ENCODE measurements at places on chromosomes 11 and 22. TPM values are rescaled to one million over a fixed set of nuclear protein-coding genes. Genes with fewer than 3 reads are reported as not detected.
A peak's percentile ranks its signal among the peaks of the same experiment; 100 is the strongest.

DNA sequence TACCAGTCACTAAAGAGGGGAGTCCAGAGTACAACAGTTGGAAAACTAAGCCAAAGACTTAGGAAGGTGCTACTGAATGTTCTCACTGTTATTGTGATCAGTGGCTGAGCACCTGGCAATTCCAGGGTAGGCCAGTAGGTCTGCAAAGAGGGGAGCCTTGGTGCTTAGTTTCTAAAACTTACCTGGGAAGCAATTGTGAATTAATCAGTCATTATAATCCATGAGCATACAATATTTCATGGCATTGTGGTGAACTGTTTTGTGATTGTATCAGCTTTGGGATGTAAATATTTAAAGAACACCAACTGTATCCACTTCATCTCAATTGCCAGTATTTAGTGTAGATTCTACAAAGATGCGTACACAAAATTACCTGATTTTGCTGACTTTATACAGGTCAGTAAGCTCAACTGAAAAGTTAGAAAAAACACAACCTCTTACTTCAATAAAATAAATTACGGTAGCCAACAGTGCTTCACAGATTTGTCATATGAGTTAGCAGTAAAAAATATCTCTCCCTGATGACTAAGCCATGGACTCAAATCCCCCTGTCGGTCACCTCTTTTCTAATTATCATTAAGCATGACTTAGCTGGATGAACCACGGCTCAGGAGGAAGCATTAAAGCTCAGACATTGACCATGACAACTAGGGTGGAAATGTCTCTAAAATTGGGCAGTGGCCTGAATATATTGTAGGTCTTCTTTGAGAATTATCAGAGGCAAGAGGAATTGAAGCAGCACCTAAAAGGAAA is 30.8 kb upstream of the SORL1 start:
- no peak for DNase-seq

DNA sequence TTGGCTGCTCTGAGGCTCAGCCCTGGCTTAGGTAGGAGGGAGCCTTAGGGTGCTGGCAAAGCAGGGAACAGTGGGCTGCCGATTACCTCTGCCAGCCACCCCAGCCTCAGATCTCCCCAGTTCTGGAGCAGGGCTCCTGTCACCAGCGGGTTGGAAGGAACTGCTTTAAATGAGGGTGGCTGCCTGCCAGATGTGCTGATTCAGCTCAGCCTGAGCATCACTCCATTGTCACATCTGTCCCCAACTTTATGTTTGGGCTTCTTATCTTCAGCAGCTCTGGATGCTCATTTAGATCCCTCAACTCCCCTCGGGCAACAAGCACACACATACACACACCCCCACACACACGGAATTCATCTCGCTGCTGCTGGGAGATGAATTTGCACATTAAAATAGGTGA is 16.9 kb upstream of the ANKK1 start:
- DNase-seq = no peak

DNA sequence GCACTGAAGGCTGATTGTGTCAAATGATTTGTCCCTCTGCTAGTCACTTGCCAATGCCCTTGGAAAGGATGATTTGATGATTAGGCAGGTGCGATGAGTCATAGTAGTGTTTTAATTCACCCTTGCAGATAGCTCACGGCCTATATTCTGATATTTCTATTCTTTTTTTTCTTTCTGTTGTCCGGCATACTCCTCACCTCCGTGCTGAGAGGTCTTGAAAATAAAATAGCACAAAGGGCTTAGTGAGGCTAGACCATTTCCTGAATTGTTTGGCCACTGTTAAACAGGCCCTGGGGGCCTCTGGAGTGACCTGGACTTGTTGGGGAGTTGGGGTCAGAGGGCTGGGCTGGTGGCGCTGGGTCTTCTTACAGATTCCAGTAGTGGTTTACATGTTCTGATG is 99.8 kb downstream of the ZBTB16 start:
- DNase-seq = no peak

GRCh38 chr11:828506-829175 is 922 bp downstream of the CRACR2B start:
- DNase-seq = no peak

- DNase-seq = no peak
These were observed 1053.8 kb downstream of the LRRC4C start for GRCh38 chr11:40405614-40406013.

DNA sequence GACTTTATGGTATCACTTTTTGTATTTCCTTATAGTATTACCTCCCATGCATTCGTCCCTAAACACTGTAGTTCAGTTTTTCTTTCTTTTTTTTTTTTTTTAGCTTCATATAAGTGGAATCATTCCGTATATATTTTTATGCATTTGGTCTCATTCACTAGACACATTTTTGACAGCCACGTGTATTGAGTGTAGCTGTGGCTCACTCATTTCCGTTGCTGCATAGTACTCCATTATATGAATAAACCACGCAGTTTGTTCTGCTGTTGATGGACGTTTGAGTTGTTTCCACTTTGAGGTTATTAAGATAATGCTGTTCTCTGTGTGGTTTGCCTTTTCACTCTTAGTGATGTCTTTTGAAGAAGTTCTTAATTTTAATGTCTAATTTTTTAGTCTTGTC is 8.4 kb downstream of the APLP2 start:
- no peak for DNase-seq

DNA sequence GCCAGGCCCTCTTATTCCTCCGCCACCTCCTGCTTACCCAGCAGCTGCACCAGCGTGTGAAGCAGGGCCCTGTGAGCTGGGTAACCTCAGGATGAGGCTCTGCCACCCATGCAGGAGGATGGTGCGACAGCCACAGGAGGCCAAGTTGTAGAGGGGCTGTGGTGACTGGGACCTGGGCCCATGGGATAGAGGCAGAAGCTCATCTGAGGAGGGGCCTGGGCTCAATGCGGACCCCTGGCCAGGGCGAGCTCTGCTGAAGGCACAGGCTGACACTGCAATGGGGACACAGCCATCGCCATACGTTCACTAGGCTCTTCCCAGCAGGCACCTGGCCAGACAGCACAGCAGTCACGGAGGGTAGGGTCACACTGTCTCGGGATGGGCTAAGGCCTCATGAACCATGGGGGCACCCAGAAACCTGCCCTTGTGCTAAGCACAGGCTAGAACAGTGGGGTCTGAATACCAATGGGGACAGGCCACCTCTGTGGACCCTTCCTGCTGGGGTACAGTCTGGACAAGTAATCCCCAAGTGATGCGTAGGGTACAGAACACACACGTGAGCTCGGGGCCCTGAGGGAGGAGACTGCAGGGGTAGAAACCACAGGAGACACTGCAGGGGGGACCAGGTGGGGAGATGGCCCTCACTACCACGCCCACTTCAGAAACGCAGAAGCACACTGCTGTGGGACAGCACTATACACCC is 35.3 kb downstream of the GNB1L start:
- no peak for DNase-seq

DNA sequence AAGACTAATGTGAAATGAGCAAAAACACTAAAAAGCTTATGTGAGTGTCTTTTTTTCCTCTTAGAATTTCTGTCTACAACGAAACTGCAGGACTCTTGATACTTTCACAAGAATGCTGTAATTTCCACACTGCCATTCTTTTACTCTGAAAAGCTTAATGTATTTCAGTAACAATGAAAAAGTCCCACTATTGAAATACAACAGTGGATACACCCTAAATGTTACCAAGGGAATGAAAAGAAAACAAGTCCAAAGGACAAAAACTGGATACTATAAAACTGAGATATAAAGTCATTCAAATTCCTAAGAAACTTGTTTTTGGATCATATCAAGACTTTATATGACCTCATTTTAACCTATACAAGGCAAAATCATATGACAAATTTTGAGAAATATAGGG is 77.4 kb downstream of the SOX6 start:
- no peak for DNase-seq

- peak; percentile 94 for DNase-seq
These were observed 16.4 kb upstream of the WDR74 start for GRCh38 chr11:62855571-62856332.

DNA sequence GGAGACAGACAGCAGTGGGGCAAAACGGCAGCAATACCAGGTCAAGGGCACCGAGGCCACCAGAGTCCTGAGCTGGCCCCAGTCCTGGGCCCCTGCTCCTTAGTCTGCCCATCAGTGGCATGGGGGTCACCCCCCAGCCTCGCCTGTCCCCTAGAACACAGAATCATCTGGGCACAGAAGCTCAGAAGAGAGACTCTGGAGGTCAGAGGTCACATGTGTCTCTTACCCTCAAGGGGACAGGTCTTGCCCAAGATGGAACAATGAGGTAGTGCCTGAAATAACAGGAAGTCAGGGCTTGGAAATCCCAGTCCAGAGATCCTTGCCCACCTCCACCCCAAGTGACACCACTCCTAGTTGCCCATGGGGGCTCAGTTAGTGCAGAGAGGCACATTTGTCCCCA is 20.6 kb downstream of the PDE2A start:
- DNase-seq = no peak

- no peak for DNase-seq
These were observed 7.9 kb upstream of the TPP1 start for GRCh38 chr11:6626971-6627761.

DNA sequence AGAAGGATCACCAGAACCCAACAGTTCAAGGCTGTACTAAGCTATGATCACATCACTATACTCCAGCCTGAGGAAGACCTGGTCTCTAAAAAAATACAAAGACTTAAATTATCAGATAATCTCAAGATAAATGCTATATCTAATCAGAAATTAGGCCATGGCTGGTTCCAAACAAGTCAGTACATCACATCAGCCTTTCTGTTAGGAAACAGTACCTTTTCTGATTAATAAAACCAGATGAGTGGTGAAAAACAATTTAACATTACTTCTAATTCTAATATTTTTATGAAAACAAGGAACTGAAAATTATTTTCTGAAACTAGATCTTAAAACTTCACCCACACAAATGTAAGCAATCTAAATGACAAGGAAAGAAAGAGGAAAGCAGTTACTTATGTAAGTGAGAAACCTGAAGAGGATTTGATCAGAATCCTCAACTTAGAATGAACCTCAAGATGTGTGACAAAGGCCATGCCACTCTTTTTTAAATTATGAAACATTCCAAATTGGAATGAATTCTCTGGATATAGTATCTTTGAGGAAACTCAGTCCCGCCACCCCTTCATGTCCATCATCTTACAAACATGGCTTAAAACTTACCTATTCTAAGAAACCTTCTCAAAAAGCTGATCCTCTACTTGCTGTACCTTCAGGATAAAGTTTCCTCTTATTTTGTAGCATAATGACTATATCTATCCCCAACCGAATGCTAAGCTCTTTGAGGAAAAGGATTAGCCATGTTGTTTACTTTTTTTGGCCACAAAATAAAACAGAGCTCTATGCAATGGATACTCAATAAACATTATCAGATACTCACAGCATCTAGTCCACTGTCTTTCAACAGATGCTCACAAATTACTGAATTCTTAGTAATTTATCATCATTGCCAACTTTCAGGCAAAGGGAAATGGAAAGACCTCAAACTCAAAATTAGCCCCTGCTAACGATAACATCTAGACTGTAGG is 132.0 kb downstream of the MRTFA start:
- no peak for DNase-seq

APOL1 gene
- total RNA-seq = 34.3 TPM

ST3GAL4 gene
- 11.0 TPM for total RNA-seq

FGF19 gene
- not detected for total RNA-seq

MYO7A gene
- 0.31 TPM for total RNA-seq

CBLIF gene
- total RNA-seq = not detected

CD3G gene
- total RNA-seq = 167 TPM

CDKN1C gene
- total RNA-seq = 1.1 TPM

TREH gene
- not detected for total RNA-seq

RDX gene
- total RNA-seq = 58.5 TPM

GAB4 gene
- total RNA-seq = not detected

SEPTIN3 gene
- 0.51 TPM for total RNA-seq

MALAT1 gene
- 4,639 TPM for total RNA-seq

Measured in CD8-positive, alpha-beta memory T cell (primary cell).